ENCODE measurements at places on chromosomes 2 and 18.
A peak's percentile ranks its signal among the peaks of the same experiment; 100 is the strongest.

- no peak overlapping the region for H3K4me3 ChIP-seq
- H3K36me3 ChIP-seq: no peaks in the 10 kb centered on the region
- H3K4me1 ChIP-seq: 0 out of 2 replicates have a peak, but pooled peaks cover 8% of the 10 kb centered on the region
- H3K27me3 ChIP-seq: no peaks in the 10 kb centered on the region
- DNase-seq: no peak
Observed at GRCh38 chr2:37855283-37856041, 69.6 kb upstream of the RMDN2 start.

GRCh38 chr2:186503827-186504606 is 18.0 kb downstream of the ZC3H15 start:
- H3K27me3 ChIP-seq: no peaks in the 10 kb centered on the region
- peaks cover 2% of the 10 kb centered on the region for H3K36me3 ChIP-seq
- DNase-seq: no peak
- H3K4me1 ChIP-seq: 0 out of 2 replicates have a peak, but pooled peaks cover 4% of the 10 kb centered on the region
- no peak overlapping the region for H3K4me3 ChIP-seq

- DNase-seq: no peak
- no peak overlapping the region for H3K27ac ChIP-seq
- H3K27me3 ChIP-seq: no peaks in the 10 kb centered on the region
- peaks cover 19% of the 10 kb centered on the region for H3K4me1 ChIP-seq
Observed at GRCh38 chr2:210189452-210190138, 18.4 kb upstream of the KANSL1L start.

DNA sequence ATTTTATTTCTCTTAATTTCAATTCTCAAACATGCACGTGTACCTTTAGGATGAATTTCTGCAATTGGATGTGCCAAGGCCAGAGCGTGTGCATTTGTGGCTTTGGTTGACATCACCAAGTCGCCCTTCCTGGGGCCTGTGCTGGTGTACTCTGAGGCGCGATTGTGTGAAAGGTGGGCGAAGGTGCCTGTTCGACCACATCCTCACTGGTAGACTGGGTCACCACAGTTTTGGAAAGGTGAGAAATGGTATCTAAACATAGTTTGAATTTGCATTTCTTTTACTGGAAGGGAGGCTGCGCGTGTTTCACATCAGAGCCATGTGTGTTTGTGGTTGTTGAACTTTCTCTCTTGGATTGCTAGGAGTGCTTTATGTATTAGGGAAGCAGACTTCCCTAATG is 89.8 kb downstream of the LDLRAD4 start:
- no peak overlapping the region for H3K4me3 ChIP-seq
- no peaks in the 10 kb centered on the region for H3K4me1 ChIP-seq
- no peaks in the 10 kb centered on the region for H3K36me3 ChIP-seq
- no peak overlapping the region for H3K27ac ChIP-seq
- DNase-seq: no peak
- H3K27me3 ChIP-seq: no peaks in the 10 kb centered on the region

- H3K27me3 ChIP-seq: no peaks in the 10 kb centered on the region
- no peak overlapping the region for H3K4me3 ChIP-seq
- H3K27ac ChIP-seq: no peak overlapping the region
- no peaks in the 10 kb centered on the region for H3K36me3 ChIP-seq
- no peaks in the 10 kb centered on the region for H3K4me1 ChIP-seq
Observed at GRCh38 chr18:51211552-51211951, 14.1 kb upstream of the MEX3C start.

GRCh38 chr2:217047631-217048030 is 187.8 kb upstream of the TNP1 start:
- H3K36me3 ChIP-seq: no peaks in the 10 kb centered on the region
- H3K4me3 ChIP-seq: no peak overlapping the region
- peaks cover 3% of the 10 kb centered on the region for H3K4me1 ChIP-seq
- H3K27me3 ChIP-seq: no peaks in the 10 kb centered on the region
- H3K27ac ChIP-seq: peak overlapping the region; percentile 23

DNA sequence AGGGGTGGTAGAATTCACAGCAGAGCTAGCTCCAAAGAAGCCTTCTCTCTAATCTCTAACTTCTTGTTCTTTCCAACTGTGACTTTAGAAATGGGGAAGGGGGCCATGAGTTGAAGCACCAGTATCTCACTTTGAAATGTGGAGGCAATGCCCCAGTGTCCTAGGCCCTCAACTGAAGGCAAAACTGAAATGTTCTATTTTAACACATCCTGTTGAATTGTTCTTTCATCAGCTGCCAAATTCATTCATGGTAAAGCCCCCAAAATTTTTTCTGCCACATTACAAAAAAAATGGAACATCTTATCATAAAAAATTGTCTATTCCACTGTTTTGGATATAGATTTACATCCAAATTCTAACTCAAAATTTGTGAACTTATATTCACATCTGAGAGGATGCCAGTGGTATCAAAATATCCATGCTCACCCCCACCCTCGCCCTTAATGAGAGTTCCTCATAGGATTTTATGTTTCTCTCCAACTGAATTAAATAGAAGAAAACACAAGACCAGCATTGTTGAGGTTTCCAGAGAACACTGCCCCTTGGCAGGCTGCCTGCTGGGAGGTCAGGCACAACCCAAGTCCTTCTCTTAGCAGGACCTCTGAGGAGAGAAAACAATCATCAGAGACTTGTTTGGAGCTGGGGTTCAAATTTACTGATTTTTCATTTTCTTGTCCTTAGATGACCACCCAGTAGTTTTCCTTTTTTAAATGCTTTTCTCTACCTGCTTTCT is 147.4 kb upstream of the PGAP1 start:
- no peak for DNase-seq
- H3K4me3 ChIP-seq: no peak overlapping the region
- H3K36me3 ChIP-seq: no peaks in the 10 kb centered on the region
- no peak overlapping the region for H3K27ac ChIP-seq
- H3K27me3 ChIP-seq: no peaks in the 10 kb centered on the region
- H3K4me1 ChIP-seq: no peaks in the 10 kb centered on the region

- DNase-seq: no peak
- no peak overlapping the region for H3K27ac ChIP-seq
- H3K4me1 ChIP-seq: peaks cover 8% of the 10 kb centered on the region
Observed at GRCh38 chr2:172533687-172534086, 22.2 kb upstream of the PDK1 start.

GRCh38 chr2:235194351-235194750 is 242.5 kb downstream of the SH3BP4 start:
- no peaks in the 10 kb centered on the region for H3K36me3 ChIP-seq
- no peaks in the 10 kb centered on the region for H3K27me3 ChIP-seq
- no peak for DNase-seq
- H3K4me1 ChIP-seq: no peaks in the 10 kb centered on the region

DNA sequence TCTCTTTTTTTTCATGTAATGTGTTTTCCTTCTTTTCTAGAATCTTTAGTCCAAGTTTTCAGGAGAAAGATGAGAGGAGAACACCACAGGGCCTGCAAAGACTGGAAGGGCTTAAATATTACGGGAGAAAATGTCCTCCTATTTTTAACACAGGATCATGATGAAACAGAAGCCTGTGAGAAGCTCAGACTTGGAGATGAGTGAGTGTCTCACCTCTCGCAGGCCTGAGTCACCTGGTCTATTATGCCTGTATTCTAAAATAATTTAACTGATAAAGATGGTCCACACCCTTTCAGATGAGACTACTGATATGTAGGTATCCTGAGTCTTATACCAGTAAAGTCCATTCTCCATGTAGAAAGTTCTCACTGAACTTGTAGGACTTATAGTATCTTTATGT is 143.2 kb downstream of the EPHA4 start:
- no peaks in the 10 kb centered on the region for H3K4me1 ChIP-seq
- DNase-seq: no peak
- no peaks in the 10 kb centered on the region for H3K27me3 ChIP-seq
- no peak overlapping the region for H3K27ac ChIP-seq

DNA sequence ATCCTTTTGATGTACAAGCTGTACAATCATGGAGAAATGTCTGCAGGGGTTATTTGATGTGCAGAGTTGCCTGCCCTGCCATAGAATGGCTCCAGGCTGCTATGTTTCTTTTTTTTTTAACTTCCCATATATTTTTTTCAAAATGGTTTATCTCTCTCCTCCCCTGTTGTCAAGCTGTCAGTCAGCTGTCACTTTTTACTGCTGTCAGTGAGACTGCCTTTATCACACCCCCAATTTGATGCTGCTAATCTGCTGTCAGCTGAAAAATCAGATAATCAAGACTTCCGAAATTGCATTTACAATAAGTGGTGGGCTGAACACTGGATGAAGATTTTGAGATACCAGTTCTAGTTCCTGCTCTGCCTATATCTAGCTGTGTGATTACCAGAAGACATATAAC is 382.6 kb downstream of the ZEB2 start:
- H3K27me3 ChIP-seq: no peaks in the 10 kb centered on the region
- H3K4me3 ChIP-seq: no peak overlapping the region
- no peaks in the 10 kb centered on the region for H3K36me3 ChIP-seq
- no peak for DNase-seq
- H3K27ac ChIP-seq: no peak overlapping the region
- H3K4me1 ChIP-seq: no peaks in the 10 kb centered on the region

- H3K36me3 ChIP-seq: no peaks in the 10 kb centered on the region
- DNase-seq: no peak
- no peak overlapping the region for H3K27ac ChIP-seq
- no peak overlapping the region for H3K4me3 ChIP-seq
- H3K4me1 ChIP-seq: no peaks in the 10 kb centered on the region
- no peaks in the 10 kb centered on the region for H3K27me3 ChIP-seq
Observed at GRCh38 chr2:236862961-236863728, 222.5 kb upstream of the COPS8 start.

- H3K4me3 ChIP-seq: no peak overlapping the region
- H3K36me3 ChIP-seq: no peaks in the 10 kb centered on the region
- H3K27me3 ChIP-seq: no peaks in the 10 kb centered on the region
- no peaks in the 10 kb centered on the region for H3K4me1 ChIP-seq
- H3K27ac ChIP-seq: no peak overlapping the region
Observed at GRCh38 chr2:231235217-231235616, 36.8 kb downstream of the ARMC9 start.

DNA sequence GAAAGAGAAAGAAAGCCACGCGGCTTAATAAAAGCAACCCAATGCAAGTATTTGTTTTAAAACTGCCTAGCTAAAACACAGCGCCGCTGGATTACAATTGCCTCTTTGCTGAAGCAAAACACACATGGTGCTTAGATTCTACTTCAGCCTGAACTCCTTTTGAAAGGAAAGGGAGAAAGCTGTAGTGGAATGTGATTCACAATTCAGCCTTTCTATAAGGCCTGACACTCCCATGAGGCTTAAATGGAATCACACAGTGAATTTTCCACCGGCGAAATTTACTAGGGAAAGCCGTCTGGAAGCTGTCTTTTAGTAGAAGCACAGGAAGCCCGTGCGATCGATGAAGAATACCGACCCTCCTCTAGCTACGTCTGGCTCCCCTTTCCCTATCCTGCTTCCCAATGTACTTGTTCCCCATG is 348.0 kb downstream of the DLGAP1 start:
- no peaks in the 10 kb centered on the region for H3K4me1 ChIP-seq
- no peaks in the 10 kb centered on the region for H3K27me3 ChIP-seq
- no peaks in the 10 kb centered on the region for H3K36me3 ChIP-seq
- no peak overlapping the region for H3K27ac ChIP-seq
- DNase-seq: no peak

GRCh38 chr2:233853883-233854240 is 473 bp downstream of the HJURP start:
- H3K27ac ChIP-seq: peak overlapping the region; percentile 91
- DNase-seq: no peak
- no peaks in the 10 kb centered on the region for H3K4me1 ChIP-seq
- no peaks in the 10 kb centered on the region for H3K27me3 ChIP-seq
- H3K4me3 ChIP-seq: peak overlapping the region; percentile 71

- peak overlapping the region; percentile 96 for H3K27ac ChIP-seq
- DNase-seq: no peak
- no peaks in the 10 kb centered on the region for H3K36me3 ChIP-seq
- no peaks in the 10 kb centered on the region for H3K27me3 ChIP-seq
Observed at GRCh38 chr2:120224735-120225548, 1.7 kb upstream of the TMEM185B start.

DNA sequence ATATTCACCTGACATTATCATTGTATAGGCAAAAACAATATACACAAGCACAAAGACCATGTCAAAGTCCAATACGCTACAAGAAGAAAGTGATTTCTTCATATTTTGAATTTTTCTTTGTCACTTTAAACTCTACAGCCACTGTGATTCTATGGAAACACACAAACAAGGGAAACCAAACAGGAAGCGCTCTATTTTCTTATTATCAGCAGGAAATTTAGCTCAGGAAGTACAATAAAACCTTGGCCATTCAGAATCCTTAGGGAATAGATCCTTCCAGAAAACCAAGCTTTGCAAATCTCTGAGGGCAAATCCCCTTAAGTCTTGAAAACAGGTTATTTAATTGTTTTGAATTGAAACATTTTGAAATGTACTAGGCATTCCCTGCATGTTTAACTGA is 336.2 kb downstream of the EPHA4 start:
- no peak overlapping the region for H3K4me3 ChIP-seq
- no peaks in the 10 kb centered on the region for H3K36me3 ChIP-seq
- DNase-seq: no peak
- H3K27ac ChIP-seq: no peak overlapping the region

DNA sequence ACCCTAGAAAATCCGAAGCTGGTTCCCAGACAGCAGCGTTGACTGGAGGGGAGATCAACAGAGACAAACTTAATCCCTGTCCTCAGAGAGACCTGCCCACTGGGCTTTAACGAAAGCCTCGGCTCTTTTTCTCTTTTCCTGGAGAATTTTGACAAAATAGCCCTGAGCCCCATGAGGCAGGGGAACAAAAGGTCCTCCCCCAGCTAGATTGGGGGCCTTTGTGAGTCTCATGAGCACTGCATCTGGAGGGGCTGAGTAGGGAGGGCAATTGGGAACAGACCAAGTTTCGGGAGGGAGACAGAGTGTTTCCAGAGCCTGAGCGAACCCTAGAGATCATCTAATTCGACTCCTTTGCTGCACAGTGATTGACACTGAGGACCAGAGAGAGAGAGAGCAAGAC is 123.9 kb upstream of the HAAO start:
- no peak for DNase-seq
- no peaks in the 10 kb centered on the region for H3K27me3 ChIP-seq
- peaks cover 13% of the 10 kb centered on the region for H3K4me1 ChIP-seq
- H3K27ac ChIP-seq: no peak overlapping the region

- no peak overlapping the region for H3K27ac ChIP-seq
- H3K36me3 ChIP-seq: no peaks in the 10 kb centered on the region
- no peaks in the 10 kb centered on the region for H3K27me3 ChIP-seq
- no peak overlapping the region for H3K4me3 ChIP-seq
- no peak for DNase-seq
Observed at GRCh38 chr2:188022389-188022788, 269.3 kb upstream of the GULP1 start.

- no peak overlapping the region for H3K4me3 ChIP-seq
- DNase-seq: no peak
- no peak overlapping the region for H3K27ac ChIP-seq
Observed at GRCh38 chr2:27965841-27966240, 75.3 kb downstream of the BABAM2 start.

DNA sequence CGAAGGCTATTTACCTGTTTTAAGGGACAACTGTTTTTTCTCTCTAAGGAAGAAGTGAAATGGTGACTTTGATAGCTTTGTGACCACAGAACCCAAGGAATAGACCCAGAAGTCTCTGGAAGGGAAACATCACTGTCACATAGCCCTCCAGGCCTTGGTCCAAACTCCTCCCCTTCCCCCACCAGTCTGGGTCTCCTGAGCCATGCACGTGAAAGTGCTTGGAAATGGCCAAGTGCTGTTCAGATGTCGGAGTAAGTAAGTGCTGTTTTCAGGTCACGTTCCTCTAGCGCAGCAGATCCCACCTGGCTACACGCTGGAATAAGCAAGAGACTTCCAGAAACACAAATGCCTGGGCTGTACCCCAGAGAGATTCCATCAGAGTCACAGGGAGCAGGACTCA is 73.0 kb upstream of the AFF3 start:
- H3K36me3 ChIP-seq: no peaks in the 10 kb centered on the region
- no peak overlapping the region for H3K27ac ChIP-seq
- H3K4me3 ChIP-seq: no peak overlapping the region
- H3K27me3 ChIP-seq: no peaks in the 10 kb centered on the region

- H3K27ac ChIP-seq: no peak overlapping the region
- H3K4me1 ChIP-seq: peaks cover 13% of the 10 kb centered on the region
- no peaks in the 10 kb centered on the region for H3K27me3 ChIP-seq
- no peak for DNase-seq
Observed at GRCh38 chr2:131126436-131126835, 21.3 kb downstream of the PLEKHB2 start.

Measured in Caco-2 (cell line).